ENCODE measurements at places on chromosomes 5 and 9.

DNA sequence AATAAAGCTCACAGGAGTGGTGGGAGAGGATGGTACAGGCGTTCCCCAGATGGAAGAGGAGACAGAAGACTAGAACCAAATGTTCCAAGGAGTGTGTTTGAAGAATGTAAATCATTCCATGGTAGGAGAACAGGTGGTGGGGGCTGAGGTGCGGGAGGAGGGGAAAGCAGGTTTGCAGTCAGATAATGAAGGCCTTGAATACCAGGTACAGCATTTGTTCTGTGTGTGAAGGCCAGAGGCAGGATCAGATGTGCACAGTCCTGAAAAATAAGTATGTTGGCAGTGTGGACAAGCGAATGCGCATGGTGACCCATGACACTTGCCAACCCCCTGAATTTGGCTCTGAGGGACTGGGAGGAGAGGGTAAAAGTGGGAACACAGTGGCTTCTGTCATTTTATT, 59.9 kb upstream of the ALDH1B1 start:
- DNase-seq: no peak

DNA sequence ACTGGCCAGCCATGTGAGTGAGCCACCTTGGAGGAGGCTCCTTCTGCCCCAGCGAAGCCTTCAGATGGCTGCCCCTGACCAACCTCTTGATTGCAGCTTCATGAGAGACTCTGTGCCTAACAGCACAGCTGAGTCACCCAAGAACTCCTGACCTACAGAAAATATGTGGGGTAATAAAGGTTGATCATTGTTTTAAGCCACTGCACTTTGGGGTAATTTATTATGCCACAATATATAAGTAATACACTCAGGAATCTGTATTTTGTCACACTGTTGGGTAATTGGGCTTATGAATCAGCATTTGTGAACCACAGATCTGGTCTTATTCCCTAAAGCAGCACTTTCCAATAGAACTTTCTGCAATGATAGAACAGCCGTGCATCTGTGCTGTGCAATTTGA, 24.4 kb upstream of the VDAC1 start:
- DNase-seq: no peak

GRCh38 chr9:92610470-92611420, 59.2 kb downstream of the IPPK start:
- no peak for DNase-seq

- DNase-seq: no peak
Measured at GRCh38 chr9:120869726-120870125, 7.3 kb downstream of the PHF19 start.

DNA sequence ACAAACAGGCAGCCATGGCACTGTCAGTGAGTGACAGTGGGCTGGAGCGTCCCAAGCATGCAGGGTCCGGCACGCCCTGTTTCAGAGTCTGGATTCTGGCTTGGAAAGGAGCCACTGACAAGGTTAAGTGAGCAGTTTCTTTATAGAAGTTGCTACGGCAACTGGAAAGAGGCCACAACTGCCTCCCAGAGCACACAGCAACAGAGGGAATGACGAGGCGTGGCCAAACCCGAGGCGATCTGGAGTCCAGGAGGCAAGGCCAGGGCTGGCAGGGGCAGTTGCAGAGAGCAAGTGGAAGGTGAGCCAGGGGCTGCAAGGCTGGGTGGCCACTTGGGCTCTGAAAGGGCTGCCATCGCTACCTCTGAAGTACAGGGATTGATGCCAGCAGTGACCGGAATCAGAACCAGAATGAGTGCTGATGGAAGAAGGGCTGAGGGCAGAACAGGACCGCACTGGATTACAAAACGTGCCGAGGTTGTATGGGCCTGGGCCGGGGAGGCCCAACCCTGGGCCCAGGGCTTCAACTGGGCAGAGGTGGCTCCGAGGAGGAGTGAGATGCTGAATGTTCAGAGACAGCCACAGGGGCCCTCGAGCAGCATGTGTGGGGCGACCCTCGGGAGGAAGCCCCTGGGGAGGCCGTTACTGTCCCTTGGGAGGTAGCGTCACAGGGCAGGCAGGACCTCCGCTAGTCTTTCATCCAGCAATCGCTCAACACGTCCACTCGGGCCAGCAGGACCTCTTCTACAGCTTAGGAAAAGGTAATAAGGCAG, 4.6 kb downstream of the MRPL41 start:
- DNase-seq: no peak

GRCh38 chr5:122442938-122443337, 130.9 kb downstream of the SNCAIP start:
- no peak for DNase-seq

DNA sequence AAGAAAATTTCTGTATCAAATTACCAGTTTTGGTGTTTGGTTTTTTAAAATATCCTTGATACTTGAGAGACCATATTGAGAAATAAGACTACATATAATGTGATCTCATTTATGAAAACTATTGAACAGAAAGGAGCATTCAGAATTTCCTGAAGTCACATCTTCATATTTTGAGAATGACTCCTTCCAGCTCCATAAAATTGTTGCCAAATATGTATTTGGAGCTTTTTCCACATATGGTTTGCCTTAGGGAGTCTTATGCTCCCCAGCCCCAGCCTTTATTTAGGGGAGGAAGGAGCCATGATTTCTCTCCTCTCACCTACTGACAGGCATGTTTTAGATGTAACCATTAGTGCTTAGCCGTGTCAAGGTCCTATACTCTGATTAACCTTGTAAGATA, 51.1 kb downstream of the GCNT1 start:
- DNase-seq: no peak

DNA sequence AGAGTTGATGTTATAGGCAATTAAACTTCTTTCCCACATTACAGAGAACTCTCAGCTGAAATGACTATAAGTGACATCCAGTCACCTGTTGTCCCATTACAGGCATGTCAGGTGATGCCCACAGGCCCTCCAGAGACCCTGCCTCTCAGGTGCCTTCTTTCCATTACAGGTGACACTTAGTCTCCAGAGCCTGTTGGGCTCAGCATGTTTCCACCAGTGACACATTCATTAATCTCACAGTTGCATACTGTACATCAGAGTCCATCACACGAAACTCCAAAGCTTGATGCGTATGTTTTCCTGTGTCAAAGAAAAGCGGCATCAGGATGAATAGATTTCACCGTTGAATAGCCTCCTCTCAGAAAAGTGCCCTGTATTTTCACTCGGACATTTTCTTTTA, 14.6 kb downstream of the PRUNE2 start:
- no peak for DNase-seq

DNA sequence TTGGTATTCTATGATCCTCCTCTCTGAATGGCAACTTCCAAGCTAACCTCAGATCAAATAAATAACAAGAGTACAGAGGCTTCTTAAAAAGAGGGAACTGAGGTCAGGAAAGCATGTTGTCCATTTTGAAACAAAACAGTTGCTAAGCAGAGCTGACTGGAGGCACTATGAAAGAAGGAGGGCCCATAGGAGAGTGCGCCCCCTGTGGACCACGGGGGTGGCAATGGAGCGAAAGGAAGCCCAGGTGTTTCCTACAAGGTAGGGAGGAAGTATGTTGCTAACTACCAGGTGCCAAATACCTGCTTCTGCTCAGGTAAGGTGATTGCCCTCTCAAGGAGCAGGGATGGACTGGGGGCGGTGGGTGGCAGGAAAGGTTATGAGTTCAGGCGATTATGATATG, 101.8 kb upstream of the MAST4 start:
- no peak for DNase-seq

DNA sequence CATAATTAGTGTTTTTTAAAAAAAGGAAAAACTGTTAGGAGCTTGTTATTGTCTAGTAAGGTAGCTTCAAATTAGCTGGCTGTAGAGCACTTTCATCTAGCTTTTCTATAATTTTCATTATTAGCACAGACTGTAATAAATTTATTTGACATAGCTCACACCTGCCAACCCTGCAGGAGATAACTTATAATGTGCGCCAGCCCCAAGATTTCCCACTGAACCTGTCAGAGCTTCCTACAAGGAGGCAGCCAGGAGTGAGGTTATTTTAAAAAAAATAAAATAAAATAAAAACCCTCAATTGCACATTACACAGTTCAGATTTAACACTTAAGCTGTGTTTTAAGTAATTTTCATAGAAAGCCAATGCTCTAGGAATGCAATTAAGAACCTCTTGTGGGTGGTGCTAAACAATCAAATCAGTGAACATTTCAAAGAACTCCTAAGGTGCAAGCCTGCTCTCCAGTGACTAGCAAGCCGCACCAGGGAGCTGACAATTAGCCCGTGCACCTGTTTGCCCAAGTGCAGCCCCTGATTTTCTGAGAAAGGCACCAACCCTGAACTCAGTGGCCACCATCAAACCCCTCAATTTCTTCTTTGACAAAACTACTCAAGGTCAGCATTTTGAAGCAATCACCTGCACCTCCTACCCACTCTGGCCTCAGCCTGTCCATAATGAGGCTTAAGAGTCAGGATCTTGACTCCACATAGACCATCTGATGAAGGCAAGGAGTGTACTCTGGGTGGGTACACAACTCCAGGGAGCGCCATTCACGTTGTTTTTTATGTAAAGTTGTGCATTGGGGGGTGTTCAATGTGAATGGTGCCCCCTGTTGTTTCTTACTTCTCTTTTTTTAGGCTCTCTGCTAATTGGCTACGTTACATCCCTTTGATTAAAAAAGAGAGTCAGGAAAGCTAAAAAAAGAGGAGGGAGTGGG, 385.3 kb upstream of the WWC1 start:
- DNase-seq: no peak

DNA sequence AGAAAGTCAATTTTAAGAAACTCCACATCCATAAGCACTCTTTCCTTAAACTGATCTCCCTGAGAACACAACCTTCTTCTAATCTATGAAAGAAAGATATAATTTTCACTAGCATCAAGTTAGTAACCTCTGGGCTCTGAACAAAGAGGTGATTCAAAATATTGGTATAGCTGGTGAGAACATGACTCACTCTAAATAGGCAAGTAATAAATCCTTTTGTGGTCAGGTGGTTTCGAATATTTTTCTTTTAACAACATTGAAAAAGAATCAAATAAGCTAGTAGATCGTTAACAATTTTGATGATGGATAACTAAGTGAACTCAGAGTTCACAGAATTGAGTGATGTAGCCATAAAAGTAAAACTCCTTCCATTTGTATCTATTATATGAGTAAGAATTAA, 150.6 kb upstream of the IQGAP2 start:
- no peak for DNase-seq

DNA sequence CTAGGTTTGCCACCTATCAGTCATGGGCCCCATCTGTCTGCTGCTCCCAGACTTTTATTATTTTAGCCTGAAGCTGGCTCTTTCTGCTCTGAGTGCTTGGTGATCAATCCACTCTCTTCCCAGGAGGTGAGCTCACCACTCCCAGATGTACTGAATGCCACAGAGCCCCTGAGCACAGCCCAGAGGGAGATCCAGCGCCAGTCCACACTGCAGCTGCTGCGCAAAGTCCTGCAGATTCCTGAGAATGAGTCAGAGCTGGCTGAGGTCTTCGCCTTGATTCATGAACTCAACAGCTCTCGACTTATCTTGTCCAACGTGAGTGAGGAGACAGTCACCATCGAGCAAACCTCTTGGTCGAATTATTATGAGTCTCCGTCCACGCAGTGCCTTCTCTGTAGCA, 36.0 kb downstream of the HMGXB3 start:
- no peak for DNase-seq

- no peak for DNase-seq
Measured at GRCh38 chr5:56612759-56613158, 202.6 kb upstream of the MAP3K1 start.

DNA sequence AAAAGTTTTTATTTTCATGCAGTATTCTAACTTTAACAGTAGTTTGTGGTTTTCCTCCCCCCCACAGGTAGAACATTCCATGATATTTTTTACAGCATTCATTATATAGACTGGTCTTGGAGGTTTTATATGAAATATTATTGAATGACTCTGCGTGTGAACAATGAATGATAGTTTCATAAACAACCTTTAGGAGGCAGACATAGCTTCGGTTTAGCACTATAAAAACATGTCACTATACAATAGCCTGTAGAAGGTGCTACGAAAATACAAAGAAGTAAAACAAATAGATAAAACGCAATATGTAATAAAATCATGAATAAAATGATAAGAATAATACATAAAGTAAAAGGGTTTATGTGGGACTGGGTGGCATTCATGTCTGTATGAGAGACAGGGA, 8.5 kb downstream of the KLF4 start:
- no peak for DNase-seq

GRCh38 chr5:96330530-96331140, 102.4 kb downstream of the PCSK1 start:
- DNase-seq: no peak

- no peak for DNase-seq
Measured at GRCh38 chr5:9547122-9547947, 1.5 kb upstream of the SEMA5A start.

GRCh38 chr9:107447081-107447480, 42.5 kb downstream of the KLF4 start:
- DNase-seq: no peak

Data from stimulated activated CD4-positive, alpha-beta T cell treated with anti-CD3 and anti-CD28 coated beads, Interleukin-12 subunit alpha, Interleukin-12 subunit beta, amount 100 ng/mL, for 4 hours (primary cell).